Foreskin keratinocyte (primary cell): ENCODE measurements at places on chromosomes 11 and 22.
A peak's percentile ranks its signal among the peaks of the same experiment; 100 is the strongest.

DNA sequence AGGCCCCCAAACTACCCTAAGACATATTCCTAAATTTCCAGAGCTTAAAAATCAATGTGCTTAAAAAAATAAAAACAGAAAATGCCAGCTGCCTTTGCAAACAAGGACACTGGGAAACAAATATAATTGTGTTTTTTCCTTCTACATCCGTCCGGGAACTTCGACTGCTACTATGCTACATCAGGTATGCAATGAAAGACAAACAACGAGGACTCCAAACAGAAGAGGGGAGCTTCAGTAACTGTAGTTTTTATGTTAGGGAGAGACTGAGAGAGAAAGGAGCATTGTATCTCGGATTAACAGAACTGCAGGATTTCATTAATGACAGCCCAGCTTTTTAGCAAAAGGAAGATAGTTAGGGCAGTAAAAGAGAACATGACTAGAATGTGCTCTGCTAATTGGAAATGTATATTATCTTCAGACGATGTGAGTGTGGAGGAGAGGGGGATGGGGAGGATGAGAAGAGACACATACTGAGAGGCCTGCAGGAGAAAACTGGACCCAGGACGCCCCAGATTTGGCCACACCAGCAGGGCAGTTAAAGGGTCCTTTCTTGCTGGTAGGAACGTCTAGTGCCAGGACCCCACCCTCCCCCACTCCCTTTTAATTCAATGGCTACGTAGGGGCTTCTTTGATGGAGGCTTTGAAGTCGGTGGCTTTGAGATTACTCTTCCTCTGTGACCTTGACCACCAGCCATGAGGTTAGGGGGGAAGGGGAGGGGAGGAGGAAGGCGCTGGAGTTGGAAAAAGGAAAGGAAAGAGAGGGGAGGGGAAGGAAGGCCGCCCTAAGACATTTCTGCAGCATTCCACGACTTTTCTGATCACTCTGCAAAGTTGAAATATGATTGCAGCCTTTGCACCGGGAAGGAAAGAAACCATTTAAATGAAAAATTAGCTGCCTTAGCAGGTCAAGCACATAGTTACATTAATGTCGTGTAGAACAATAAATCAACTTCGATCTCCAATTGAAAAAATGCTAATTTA lies 187.1 kb downstream of the BLID start:
- no peak for DNase-seq

GRCh38 chr22:43901976-43902643 lies 10.3 kb upstream of the PNPLA5 start:
- DNase-seq, result peak; percentile 54

- DNase-seq, result no peak
These were observed 4.8 kb upstream of the JHY start for GRCh38 chr11:122877732-122878131.

GRCh38 chr22:40328546-40329456 lies 17.5 kb upstream of the ADSL start:
- DNase-seq, result no peak
